Brain pericyte (primary cell): ENCODE measurements at places on chromosomes 6 and 20.

GRCh38 chr20:38962928-38963401 is 821 bp downstream of the DHX35 start:
- DNase-seq = no peak

DNA sequence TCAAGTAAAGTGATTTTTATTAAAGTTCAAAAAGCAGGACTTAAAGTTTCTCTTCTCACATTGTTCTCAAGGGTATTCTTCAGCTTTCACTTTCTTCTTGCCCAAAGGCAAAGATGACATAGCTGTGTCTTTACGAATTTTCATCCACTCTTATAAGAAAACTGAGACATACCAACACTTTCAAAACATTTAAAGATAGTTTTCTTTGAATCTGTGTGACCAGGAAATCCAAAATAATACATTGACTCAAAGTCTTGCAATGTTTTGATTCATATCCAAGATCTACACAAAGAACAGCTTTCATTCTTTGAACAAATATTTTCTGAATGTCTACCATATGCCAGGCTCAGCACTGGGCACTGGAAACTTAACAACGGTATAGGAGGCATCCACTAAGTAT is 117.9 kb downstream of the SIM1 start:
- DNase-seq = peak; percentile 41

GRCh38 chr20:47669927-47670890 is 115.1 kb downstream of the SULF2 start:
- DNase-seq = no peak

GRCh38 chr6:149170564-149171452 is 146.7 kb upstream of the TAB2 start:
- DNase-seq = no peak

DNA sequence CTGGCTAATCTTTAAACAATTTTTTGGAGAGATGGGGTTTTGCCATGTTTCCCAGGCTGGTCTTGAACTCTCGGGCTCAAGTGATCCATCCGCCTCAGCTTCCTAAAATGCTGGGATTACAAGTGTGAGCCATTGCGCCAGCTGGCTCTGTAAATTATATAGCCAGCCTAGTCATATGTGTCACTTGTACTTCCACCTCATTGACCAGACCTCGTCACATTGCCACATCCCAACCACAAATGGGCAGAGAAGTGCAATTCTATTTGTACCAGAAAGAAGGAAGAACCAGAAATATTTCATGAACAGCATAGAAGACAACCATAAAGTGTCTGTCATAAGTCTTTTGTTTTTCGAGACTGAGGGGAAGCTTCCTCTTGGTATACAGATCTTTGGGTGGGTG is 304.9 kb upstream of the RNF24 start:
- no peak for DNase-seq

GRCh38 chr6:159602431-159603041 is 90.5 kb downstream of the SOD2 start:
- peak; percentile 73 for DNase-seq

DNA sequence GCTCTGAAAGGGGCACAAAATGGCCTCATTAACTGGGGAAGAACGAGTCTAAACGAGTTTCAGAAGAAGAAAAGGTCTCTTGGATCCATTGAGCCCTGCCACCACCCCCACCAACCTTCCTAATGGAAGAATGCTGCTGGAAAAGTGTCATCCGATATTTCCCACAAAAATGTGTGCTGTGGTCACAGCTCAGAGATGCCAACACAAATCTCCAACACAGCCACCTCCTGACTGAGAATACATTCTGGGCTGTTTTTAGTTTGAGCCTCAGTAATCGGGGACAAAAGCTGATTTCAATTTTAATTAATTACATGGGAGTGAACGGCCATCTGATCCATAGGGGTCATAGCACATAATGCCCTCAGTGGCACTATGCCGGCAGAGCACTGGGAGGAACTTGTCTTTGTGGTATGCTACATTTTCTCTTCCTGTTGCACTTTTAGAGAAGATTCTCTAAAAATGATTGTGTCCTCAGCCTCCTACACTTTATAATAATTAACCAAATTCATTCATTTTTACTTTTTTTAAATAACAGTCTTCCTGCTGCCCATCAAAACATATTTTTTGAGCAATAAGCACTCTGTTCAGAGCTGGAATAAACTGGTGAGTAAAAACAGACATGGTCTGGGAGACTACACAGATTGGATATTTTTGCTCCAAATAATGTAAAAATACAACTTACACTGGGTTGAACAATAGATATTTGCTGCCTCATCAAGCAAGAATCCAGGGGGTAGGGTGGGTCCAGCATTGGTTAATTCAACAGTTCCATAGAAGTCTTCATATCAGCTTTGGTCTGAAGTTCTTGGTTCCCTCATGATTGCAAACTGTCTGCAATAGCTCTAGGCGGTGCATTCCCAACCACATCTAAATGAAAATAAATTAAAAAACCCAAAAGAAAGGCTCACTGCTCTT is 143.6 kb upstream of the TMEM170B start:
- no peak for DNase-seq

DNA sequence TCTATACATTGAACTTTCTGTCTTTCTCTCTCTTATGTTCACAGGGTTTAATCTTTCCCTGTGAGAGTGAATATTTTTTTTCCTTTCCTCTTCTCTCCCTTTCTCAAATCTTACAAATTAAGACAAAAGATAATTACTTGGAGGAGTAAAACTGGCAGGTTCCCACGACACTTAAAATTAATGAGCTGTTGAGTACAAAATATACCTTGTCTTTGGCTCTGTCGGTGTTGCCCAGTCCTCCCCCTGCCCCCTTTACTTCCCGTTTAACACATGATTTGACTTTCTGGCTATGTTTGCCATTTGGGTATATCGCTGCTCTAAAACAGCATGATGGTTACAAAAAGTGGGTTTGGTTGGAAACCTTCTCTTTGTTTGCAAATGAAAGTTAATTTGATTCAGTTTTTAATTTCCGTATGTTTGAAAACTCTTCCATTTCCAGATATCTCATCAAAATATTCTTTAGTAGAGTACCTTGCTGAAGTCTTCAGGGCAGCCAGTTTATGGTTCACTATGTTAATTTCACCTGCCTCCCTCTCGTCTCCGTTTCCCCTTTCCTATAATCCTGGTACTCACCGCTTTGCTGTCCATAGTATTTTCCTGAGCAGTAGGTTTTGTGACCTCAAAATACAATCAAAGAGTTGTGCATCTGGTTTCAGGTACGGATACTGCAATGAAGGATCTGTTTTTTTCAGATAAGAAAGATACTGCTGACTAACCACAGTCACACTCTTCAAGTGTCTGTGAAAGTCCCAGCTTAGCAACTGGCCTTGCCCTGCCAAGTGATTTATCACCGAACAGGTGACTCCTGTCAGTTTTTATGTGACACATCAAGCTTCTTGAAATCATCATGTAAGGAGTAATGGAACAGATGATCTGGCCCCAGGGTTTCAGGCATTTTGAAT is 181.2 kb downstream of the DTNBP1 start:
- DNase-seq = no peak

DNA sequence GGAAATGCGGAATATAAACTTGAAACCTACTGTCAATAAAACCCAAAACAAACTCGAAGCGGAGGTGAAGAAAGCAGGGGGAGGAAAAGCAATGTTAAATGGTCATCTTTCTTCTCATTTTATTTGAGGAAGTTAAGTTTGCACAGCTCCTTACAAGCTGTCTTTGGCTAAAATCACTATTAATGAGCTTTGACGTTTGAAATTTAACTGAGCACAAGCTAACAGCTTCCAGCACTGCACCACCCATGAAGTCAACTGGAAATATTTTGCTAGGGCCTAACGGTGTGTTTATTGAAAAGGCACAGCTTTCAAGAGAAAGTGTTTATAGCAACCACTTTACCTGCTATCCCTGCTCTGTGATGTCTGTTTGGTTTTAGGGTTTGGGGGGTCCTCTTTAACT is 103.8 kb downstream of the PKHD1 start:
- DNase-seq = no peak

- no peak for DNase-seq
Measured at GRCh38 chr6:141986457-141986856, 146.3 kb upstream of the GJE1 start.

GRCh38 chr6:5230081-5230480 is 30.7 kb downstream of the LYRM4 start:
- no peak for DNase-seq

GRCh38 chr20:51584116-51584515 is 41.6 kb upstream of the NFATC2 start:
- no peak for DNase-seq

- DNase-seq = no peak
Measured at GRCh38 chr6:37812841-37813240, 6.7 kb upstream of the ZFAND3 start.

DNA sequence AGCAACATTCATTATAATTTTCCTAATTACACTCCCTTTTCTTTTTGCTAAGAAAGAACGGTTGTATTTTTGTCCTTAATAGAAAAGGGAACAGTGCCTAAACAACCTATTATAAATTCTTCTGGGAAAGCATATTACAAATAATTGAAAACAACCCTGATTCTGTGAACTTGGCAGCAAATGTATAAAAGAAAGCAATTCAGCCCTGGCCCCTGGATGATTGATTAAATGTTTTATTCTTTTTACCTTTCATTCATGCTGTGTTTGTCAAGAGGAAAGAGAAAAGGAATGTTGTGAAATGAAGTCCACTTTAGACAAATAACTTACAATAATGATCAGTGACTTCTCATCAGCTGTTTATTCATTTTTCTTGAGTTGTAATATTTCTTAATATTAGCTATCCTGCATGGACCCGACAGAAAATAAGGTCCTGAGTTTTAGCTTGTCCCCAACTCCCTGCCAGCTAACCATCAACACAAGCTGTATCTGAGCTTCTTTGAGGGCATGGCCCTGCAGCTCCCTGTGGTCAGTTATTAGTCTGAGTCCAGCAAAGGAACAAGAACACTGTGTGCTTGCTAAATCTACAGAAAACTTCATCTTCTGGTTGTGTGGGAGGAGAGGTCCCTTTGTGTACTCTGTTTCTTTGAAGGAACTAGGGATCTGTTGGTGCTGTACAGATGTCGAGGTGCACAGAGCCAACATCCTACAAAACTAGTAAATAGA is 248.2 kb downstream of the LAMA2 start:
- no peak for DNase-seq

DNA sequence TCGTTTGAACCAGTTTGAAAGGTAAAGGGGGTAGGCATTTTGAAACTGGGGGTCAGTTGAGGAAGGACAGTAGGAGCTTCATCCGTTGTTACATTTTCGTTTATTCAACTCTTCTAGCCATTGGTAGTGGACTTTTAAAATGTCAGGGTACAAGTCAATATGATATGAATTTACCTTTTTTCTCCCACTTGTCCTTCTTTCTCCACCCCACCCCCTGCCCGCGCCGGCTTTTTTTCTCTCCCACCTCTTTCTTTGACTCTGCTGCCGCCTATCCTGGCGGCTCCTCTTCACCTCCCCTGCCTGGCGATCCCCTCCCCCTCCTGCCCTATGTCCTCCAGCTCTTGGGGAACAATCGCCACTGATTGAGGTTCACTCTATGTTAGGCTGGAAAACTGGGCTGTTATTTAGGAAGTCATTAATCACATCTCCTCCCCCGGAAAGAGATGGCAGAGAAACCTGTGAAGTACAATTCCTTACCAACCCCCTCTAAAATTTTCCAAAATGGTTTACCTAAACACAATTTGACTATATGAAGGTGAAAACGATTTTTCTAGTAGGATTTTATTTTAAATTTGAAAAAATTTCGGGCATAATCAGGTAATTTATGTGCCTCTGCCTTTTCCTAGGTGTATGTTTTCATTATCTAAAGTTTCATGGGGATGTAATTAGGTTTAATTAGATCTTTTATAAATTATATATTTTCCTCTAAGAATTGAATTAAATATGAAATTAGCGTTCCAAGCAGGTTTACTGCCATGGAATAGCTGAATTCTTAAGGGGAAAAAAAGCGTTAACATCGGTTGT is 778 bp upstream of the LIN28B start:
- DNase-seq = no peak

- DNase-seq = peak; percentile 95
Measured at GRCh38 chr20:51631011-51631950, 88.8 kb upstream of the NFATC2 start.

GRCh38 chr6:89873721-89874120 is 20.5 kb upstream of the GJA10 start:
- no peak for DNase-seq

- DNase-seq = no peak
Measured at GRCh38 chr20:63591147-63591533, 17.1 kb upstream of the HELZ2 start.

DNA sequence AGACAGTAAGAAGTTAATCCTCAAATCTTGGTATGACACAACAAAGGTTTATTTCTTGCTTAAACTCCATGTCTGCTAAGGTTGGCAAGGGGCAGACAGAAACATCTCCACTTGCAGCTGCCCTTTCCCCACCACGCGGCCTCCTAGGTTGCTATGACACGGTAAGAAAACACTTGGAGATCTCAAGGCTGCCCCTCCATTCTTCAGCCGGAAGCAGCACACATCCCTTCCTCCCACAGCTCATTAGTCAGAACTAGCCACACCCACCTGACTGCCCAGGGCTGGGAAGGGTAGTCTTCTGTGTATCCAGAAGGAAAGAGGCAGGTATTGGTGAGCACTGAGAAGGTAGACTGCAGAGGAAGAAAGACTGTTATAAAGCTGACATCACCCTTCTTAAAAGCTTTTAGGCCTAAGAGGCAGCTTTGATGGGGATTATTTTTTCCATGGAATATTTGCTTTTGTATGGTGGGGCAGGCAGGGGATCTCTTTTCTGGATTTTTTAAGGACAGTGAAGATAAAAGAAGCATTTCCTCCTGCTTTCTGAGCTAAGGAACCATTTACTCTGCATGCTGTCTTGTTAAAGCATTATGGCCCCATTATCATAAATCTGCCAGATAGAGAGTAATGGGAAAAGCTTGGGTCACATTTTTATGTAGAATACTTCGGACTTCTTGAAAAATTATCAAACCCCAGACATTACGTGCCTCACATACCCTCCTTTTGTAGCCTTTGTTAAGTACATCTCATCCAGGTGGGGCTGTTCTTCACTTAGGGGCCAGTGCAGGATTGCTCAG is 41.6 kb downstream of the MRAP2 start:
- DNase-seq = no peak

- no peak for DNase-seq
Measured at GRCh38 chr6:18153311-18153703, 1.6 kb downstream of the TPMT start.

DNA sequence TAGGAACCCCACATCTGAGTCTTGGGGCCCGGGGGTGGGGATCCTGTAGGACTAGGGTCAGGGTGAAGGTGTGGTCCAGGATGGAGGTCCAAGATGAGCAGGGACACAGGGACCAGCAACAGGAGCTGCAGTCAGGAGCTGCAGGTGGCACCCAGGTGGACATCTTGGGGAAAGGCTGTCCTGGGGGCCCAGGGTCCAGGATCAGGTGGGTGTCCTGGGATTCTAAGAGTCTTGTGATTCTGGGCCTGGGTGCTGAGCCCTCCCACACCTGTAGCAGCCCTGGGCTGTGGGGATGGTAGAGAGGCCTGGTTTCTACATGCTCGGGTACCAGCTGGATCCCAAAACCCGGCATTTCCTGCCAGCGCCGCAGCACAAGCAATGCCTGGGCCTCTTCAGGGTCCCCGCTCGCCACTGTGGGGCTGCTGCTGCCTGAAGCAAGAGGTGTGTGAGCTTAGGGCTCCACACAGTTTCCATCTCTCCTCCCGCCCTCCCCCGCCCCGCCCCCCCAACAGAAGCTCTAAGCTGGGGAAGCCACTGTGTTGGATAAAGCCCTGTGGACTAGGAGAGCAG is 20.7 kb downstream of the ERGIC3 start:
- no peak for DNase-seq
